ENCODE measurements at places on chromosomes 6 and 20. TPM values are rescaled to one million over a fixed set of nuclear protein-coding genes. Genes with fewer than 3 reads are reported as not detected.

Gene POLR1H
- 69.4 TPM for total RNA-seq

Gene SS18L1
- total RNA-seq, result 13.7 TPM

DNA sequence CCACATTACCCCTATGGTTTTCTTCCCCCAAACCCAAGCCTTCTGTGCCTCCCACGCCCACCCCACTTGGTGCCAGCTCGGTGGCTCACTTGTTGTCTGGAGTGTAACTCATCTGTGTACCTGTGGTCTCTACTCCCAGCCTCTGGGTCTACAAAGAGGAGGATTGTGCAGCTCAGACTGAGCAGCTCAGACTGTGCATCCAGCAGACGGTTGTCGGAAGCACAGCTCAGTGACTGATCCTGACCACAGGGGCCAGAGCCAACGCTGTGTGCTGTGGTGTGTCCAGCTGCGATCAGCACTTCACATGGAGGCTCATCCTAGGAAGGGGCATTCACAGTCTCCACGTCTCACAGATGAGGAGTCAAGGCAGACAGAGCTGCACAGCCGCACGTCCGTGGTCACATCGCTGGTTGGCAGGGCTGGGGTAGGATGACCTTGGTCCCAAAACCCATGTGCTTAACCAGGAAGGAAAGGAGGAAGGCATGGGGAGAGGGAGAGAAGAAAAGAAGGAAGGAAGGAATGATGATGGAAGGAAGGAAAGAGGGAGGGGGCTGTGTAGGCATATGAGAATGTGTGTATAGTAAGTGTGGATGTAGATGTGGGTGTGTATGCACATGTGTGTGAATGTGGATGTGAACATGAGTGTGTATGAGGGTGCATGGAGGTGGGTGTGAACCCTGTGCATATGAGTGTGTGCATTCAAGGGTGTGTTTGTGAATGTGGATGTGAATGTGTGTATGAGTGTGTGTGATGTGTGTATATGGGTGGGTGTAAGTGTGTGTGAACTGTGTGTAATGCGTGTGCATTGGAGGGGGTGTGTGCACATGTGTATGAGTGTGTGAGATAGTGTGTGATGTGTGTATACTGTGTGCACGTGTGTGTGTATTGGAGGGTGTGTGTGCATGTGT is 28.2 kb upstream of the STX16 start:
- H3K36me3 ChIP-seq, result no peaks in the 10 kb centered on the region
- H3K4me3 ChIP-seq, result no peak overlapping the region
- DNase-seq, result no peak
- H3K27me3 ChIP-seq, result peaks cover 14% of the 10 kb centered on the region
- H3K4me1 ChIP-seq, result no peaks in the 10 kb centered on the region

- no peaks in the 10 kb centered on the region for H3K4me1 ChIP-seq
- no peak overlapping the region for H3K4me3 ChIP-seq
These were observed 129.8 kb downstream of the SASH1 start for GRCh38 chr6:148472171-148473105.

GRCh38 chr6:44161997-44162338 is 3.3 kb downstream of the CAPN11 start:
- peaks cover 8% of the 10 kb centered on the region for H3K4me1 ChIP-seq
- H3K4me3 ChIP-seq, result no peak overlapping the region
- H3K27me3 ChIP-seq, result peaks cover 17% of the 10 kb centered on the region
